HFFc6 (cell line): ENCODE measurements at places on chromosomes 3 and 15.

- no peak for DNase-seq
- no peaks in the 10 kb centered on the region for H3K36me3 ChIP-seq
- peaks cover 44% of the 10 kb centered on the region for H3K27me3 ChIP-seq
Observed at GRCh38 chr15:93074599-93074998, 14.4 kb downstream of the RGMA start.

GRCh38 chr3:17360991-17361390 lies 381.4 kb downstream of the TBC1D5 start:
- no peak for DNase-seq
- H3K4me3 ChIP-seq, result no peak overlapping the region
- no peak overlapping the region for H3K27ac ChIP-seq
- H3K36me3 ChIP-seq, result no peaks in the 10 kb centered on the region

DNA sequence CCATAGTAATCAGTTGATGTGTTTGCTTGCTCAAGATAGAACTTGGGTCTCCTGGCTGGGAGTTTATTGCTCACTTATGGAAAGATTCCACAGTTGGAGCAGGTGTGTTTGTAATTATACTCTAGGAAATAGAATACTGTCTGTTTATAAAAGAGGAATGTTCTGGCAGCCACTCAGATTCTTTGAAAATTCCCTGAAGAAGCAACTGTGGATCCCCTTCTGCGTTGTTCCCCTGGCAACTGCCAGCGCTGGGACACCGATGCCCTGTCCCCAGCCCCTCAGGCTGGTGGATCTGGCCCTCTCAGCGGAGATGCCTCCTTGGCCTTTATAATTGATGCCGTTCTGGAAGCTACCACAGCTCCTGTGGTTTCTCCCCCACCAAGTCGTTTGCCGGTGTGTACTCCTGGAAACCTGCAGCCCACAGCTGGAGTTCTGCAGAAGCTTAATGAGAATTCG lies 225.9 kb downstream of the ITPR1 start:
- peaks cover 87% of the 10 kb centered on the region for H3K4me1 ChIP-seq
- peak overlapping the region; percentile 8; the same call in 1 of the 2 replicates for H3K27ac ChIP-seq
- no peaks in the 10 kb centered on the region for H3K36me3 ChIP-seq
- H3K27me3 ChIP-seq, result no peaks in the 10 kb centered on the region; the same call in 1 of the 2 replicates

GRCh38 chr3:126961191-126961790 lies 21.6 kb upstream of the PLXNA1 start:
- H3K4me1 ChIP-seq, result peaks cover 19% of the 10 kb centered on the region
- no peak for DNase-seq
- no peak overlapping the region for H3K27ac ChIP-seq

GRCh38 chr3:151561878-151562277 lies 101.0 kb upstream of the IGSF10 start:
- H3K4me1 ChIP-seq, result no peaks in the 10 kb centered on the region
- no peak overlapping the region for H3K4me3 ChIP-seq
- no peak overlapping the region for H3K27ac ChIP-seq
- no peaks in the 10 kb centered on the region for H3K36me3 ChIP-seq
- peaks cover 6% of the 10 kb centered on the region; the same call in 1 of the 2 replicates for H3K27me3 ChIP-seq

GRCh38 chr3:15844889-15845288 lies 47.1 kb upstream of the ANKRD28 start:
- H3K27ac ChIP-seq, result no peak overlapping the region
- peaks cover 8% of the 10 kb centered on the region; the same call in 1 of the 2 replicates for H3K4me1 ChIP-seq
- peaks cover 7% of the 10 kb centered on the region for H3K36me3 ChIP-seq
- H3K4me3 ChIP-seq, result no peak overlapping the region
- peaks cover 1% of the 10 kb centered on the region; the same call in 1 of the 2 replicates for H3K27me3 ChIP-seq

GRCh38 chr3:123685780-123686179 lies 100.9 kb upstream of the HACD2 start:
- peaks cover 46% of the 10 kb centered on the region for H3K27me3 ChIP-seq
- peaks cover 59% of the 10 kb centered on the region for H3K36me3 ChIP-seq
- H3K27ac ChIP-seq, result no peak overlapping the region
- H3K4me3 ChIP-seq, result peak overlapping the region; percentile 17; the same call in 1 of the 2 replicates

DNA sequence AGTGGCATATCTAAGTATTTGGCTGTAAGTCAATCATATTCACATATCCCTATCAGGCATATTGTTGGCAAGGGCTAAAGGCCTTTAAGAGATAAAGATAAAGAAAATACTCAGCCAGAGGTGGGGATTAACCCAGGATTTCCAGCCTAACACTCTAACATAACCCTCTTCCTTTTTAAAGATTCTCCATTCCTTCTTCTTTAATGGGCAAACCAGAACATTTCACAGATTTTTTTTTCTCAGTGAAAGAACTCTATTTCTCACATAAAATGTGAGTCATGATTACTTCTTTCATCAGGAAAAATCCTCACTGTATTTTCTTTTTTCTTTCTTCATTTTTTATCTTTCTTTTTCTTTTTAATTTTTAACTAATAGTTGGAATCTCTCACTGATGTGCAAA lies 200.4 kb downstream of the NR1D2 start:
- no peak for DNase-seq
- peaks cover 46% of the 10 kb centered on the region for H3K4me1 ChIP-seq
- no peaks in the 10 kb centered on the region for H3K27me3 ChIP-seq
- H3K36me3 ChIP-seq, result peaks cover 4% of the 10 kb centered on the region; the same call in 1 of the 2 replicates

- H3K4me1 ChIP-seq, result peaks cover 26% of the 10 kb centered on the region
- H3K36me3 ChIP-seq, result 0 out of 2 replicates have a peak, but pooled peaks cover 4% of the 10 kb centered on the region
- DNase-seq, result peak; percentile 48
Observed at GRCh38 chr3:157542711-157543500, 39.7 kb upstream of the VEPH1 start.

DNA sequence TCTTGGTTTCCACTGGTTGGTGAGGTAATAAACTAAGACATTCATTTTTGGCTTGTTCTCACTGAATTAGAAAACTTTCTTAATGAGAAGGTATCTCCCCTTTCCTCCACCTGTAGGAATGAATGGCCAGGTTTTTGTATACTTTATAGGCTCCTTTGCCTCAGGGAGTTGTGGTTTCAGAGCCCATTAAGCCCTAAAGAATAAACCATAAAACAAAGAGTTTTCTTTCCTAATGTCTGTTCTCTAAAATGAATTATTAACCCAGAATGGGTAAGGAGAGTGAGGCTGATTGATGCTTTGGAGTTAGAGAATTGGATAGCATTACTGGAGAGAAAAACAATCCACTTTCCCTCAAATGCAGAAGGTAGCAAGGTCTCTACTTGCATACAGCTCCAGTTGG lies 67.6 kb downstream of the TIGIT start:
- H3K36me3 ChIP-seq, result no peaks in the 10 kb centered on the region
- no peaks in the 10 kb centered on the region; the same call in 1 of the 2 replicates for H3K27me3 ChIP-seq
- peaks cover 35% of the 10 kb centered on the region for H3K4me1 ChIP-seq
- DNase-seq, result no peak

DNA sequence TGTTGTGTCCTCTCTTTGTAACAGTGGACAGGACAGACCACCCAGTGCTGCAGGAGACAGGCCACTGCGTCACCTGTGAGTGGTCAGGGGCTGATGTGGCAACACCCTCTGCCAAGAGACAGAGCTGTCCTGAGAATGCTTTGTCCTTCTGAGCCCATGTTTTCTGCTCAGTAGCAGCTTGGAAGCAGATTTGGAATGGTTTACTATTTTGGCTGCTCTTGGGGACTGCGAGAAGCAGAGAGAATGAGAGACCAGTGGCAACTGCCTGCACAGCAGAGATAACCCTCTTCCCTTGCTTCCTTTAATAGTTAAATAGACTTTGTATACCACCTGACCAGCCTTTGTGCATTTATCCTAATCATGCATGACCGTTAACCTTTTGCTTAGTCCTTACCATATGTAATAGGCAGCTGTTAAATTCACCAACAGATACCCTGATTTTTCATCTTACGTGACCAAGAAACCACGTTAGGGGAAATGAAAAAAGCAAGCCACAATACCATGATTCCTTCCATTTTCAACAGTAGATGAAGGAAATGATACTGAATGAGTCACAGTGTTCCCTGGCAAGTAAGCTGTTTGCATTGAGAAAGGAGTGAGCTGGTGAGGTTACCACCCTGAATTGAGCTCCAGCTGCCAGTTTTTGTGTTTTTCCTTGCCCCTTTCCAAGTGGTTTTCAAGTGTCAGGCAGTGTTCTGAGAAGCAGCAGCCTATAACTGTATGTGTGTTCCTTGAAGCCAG lies 35.5 kb downstream of the B3GALNT1 start:
- peaks cover 5% of the 10 kb centered on the region; the same call in 1 of the 2 replicates for H3K4me1 ChIP-seq
- no peak overlapping the region for H3K27ac ChIP-seq
- no peaks in the 10 kb centered on the region for H3K27me3 ChIP-seq
- no peaks in the 10 kb centered on the region for H3K36me3 ChIP-seq

- DNase-seq, result no peak
- no peaks in the 10 kb centered on the region for H3K36me3 ChIP-seq
- H3K27ac ChIP-seq, result no peak overlapping the region
Observed at GRCh38 chr3:170840291-170840859, 29.6 kb downstream of the RPL22L1 start.

- H3K27ac ChIP-seq, result no peak overlapping the region
- H3K36me3 ChIP-seq, result no peaks in the 10 kb centered on the region
- no peak overlapping the region for H3K4me3 ChIP-seq
Observed at GRCh38 chr15:62637574-62637897, 405.0 kb upstream of the TPM1 start.

- H3K27me3 ChIP-seq, result peaks cover 10% of the 10 kb centered on the region
- no peak overlapping the region for H3K4me3 ChIP-seq
- peak; percentile 52 for DNase-seq
Observed at GRCh38 chr15:59501597-59501996, 63.6 kb downstream of the FAM81A start.

DNA sequence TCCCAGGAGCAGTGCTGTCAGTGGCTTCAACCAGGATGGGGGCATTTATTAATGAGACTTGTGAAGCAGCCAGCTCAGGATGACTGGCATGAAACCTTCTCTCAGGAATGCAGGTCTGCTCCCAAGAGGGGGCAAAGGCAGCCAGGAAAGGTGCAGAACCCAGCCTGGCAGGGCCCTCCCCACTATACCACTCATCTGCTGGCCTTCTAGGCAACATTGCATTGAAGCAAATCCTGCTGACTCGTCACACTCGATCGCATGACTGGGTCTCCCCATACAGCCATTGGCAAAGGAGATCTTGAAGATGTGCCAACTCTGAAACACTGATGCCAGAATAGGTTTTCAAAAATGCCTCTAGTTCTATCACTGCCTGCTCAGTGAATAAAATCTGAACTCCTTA lies 65.7 kb upstream of the CMTM7 start:
- H3K27me3 ChIP-seq, result peaks cover 26% of the 10 kb centered on the region
- no peaks in the 10 kb centered on the region for H3K4me1 ChIP-seq
- no peak overlapping the region for H3K27ac ChIP-seq
- no peak for DNase-seq
- no peaks in the 10 kb centered on the region for H3K36me3 ChIP-seq

DNA sequence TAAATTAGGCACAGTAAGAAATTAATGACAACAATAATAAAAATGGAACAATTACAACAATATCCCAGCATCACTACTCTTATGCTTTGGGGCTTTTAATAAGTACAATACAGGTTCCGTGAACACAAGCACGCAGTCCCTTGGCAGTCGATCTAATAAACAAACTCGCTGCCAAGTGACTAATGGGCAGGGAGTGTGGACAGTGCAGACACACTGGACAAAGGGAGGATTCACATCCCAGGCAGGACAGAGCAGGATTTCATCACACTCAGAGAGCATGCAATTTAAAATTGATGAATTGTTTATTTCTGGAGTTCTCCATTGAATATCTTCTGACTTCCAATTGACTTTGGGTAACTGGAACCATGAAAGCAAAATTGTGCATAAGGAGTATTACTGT lies 524.1 kb upstream of the CFAP20DC start:
- no peak overlapping the region for H3K27ac ChIP-seq
- no peak overlapping the region for H3K4me3 ChIP-seq
- peaks cover 6% of the 10 kb centered on the region; the same call in 1 of the 2 replicates for H3K4me1 ChIP-seq
- peaks cover 4% of the 10 kb centered on the region; the same call in 1 of the 2 replicates for H3K27me3 ChIP-seq
- peak; percentile 59 for DNase-seq

- peaks cover 22% of the 10 kb centered on the region for H3K36me3 ChIP-seq
- no peak overlapping the region for H3K4me3 ChIP-seq
- no peak for DNase-seq
- no peaks in the 10 kb centered on the region for H3K27me3 ChIP-seq
- H3K27ac ChIP-seq, result no peak overlapping the region
Observed at GRCh38 chr3:58085616-58086015, 77.4 kb downstream of the FLNB start.

- H3K27me3 ChIP-seq, result no peaks in the 10 kb centered on the region
- H3K4me1 ChIP-seq, result peaks cover 72% of the 10 kb centered on the region
- H3K36me3 ChIP-seq, result peaks cover 23% of the 10 kb centered on the region
- peak overlapping the region; percentile 87 for H3K4me3 ChIP-seq
- peak overlapping the region; percentile 12 for H3K27ac ChIP-seq
Observed at GRCh38 chr15:55914446-55914845, 79.0 kb downstream of the NEDD4 start.

DNA sequence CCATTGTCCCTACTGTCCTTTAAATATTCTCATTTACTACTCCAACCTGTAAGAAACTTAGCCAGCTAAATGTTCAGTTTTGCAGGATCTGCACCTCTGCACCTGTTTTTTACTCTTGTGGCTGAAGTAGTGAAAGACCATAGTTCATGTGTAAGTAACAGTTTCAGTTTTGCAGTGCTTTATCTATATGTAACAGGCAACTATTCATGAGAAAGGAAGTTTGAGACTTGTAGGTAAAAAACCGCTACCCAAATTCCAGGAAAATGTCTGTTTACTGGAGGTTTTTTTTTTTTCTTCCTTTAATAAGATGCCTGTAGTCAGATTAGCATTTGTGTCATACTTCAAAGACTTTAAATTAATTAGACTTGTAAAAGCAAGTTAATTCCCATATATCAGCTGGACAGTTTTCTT lies 25.4 kb upstream of the MBNL1 start:
- no peaks in the 10 kb centered on the region for H3K27me3 ChIP-seq
- H3K4me3 ChIP-seq, result no peak overlapping the region

DNA sequence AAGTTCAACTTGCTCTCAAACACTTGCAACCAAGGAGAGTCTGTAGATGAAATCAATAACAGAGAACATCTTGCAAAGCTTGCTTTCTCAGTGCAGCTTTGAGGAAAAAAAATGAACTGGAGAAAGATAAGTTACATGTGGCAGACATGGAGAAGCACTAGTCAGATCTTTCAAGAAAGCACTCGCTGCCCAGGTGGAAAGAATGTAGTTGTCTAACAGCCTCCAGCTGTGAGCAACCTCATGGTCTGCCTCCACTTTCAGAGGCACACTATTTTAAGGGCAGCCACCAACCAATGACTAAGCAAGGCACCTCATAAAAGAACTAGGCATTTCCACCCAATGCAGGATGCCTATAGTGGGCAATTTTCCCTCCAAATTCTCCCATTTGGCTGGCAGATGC lies 125.4 kb upstream of the CPNE4 start:
- no peaks in the 10 kb centered on the region for H3K4me1 ChIP-seq
- H3K36me3 ChIP-seq, result no peaks in the 10 kb centered on the region
- H3K4me3 ChIP-seq, result no peak overlapping the region
- DNase-seq, result no peak

DNA sequence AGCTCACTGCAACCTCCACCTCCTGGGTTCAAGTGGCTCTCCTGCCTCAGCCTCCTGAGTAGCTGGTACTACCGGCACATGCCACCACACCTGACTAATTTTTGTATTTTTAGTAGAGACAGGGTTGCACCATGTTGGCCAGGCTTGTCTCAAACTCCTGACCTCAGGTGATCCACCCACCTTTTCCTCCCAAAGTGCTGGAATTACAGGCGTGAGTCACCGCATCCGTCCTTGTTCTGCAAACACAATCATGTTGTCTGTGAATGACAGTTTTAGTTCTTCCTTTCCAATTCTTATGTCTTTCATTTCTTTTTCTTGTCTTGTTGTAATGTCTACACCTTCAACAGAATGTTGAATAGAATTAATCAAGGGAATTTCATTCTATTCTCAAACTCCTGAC lies 16.3 kb upstream of the SMCO1 start:
- DNase-seq, result no peak
- H3K4me3 ChIP-seq, result no peak overlapping the region
- H3K4me1 ChIP-seq, result peaks cover 9% of the 10 kb centered on the region
- peaks cover 8% of the 10 kb centered on the region for H3K36me3 ChIP-seq
- no peak overlapping the region for H3K27ac ChIP-seq
